ENCODE measurements at places on chromosomes 2 and 18.

- no peak for DNase-seq
Measured at GRCh38 chr2:72026819-72027425, 120.7 kb downstream of the CYP26B1 start.

DNA sequence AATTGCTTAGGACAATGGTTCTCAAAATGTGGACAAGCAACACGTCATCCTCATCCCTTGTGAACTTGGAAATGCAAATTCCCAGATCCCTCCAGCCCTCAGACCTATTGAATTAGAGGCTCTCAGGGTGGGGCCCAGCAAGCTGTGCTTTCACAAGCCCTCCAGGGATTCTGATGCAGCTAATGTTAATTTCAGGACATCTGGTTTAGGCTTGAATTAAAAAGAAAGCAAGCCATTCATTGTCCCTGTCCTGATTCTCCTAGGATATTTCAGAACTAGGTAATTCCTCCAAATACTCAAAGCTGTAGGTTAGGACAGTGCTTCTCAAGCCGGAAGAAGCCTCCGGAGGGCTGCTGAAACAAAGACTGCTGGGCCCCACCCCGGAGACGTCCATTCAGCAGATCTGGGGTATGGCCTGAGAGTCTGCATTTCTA is 26.0 kb upstream of the GLI2 start:
- DNase-seq = no peak

GRCh38 chr2:43212931-43213330 is 13.5 kb downstream of the ZFP36L2 start:
- DNase-seq = no peak

DNA sequence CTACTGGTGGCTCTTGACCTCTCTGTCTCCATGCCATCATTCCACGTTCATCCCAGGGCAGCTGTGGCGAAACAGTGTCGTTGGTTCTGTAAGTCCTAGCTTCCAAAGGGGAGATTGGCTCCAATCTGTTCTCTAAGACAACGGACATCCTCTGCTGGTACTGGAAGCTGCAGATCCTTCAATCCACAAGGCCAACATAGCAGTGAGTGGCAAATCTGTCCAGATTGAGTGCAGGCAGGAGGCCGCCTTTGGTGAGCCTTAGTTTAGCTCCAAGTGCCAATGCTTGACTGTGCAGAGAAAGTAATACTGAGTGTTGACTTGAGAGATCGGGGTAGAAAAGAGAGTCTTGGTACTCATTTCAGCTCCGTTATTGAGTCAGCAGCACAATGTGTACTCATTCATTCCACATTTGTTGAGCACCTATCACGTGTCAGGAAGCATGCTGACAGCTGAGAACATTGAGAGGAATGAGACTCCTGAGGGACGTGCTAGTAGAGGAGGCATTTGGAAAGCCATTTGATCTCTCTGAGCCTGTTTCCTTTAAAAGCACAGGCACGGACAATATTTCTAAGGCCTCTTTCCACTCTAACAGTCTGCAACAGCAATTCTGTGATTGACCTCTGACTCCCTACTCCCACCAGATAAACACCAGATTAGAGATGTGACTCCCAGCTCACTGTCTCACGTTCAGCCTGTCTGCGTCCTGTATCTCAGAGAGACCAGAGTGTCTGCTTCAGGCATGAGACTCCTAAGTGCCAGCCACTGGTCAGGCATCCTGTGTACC is 306.0 kb downstream of the CLIP4 start:
- DNase-seq = no peak

- DNase-seq = no peak
Measured at GRCh38 chr2:120224256-120224655, 1.1 kb upstream of the TMEM185B start.

All from stimulated activated CD8-positive, alpha-beta memory T cell treated with anti-CD3 and anti-CD28 coated beads, Interleukin-4, amount 100 ng/mL, for 1 hour (primary cell).